NCI-H1105 (cell line): ENCODE measurements at places on chromosomes 13 and 19.

DNA sequence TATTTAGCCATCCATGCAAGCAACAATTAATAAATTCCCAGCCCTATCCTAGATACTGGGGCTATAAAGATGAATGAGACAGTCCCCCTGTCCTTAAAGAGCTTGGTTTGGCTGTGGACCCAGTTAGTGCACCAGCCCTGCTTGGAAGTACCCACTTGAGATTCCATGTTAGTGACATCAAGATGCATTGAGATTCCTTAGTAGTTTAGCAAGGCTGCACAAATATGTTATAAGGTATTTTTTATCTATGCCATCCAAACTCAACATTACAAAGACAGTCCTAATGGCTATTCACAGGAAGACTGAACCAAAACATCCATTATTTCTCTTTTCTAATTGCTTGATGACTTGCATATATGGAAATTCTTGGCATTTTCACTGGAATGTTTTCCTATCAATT, 48.8 kb upstream of the RAP2A start:
- DNase-seq: no peak

DNA sequence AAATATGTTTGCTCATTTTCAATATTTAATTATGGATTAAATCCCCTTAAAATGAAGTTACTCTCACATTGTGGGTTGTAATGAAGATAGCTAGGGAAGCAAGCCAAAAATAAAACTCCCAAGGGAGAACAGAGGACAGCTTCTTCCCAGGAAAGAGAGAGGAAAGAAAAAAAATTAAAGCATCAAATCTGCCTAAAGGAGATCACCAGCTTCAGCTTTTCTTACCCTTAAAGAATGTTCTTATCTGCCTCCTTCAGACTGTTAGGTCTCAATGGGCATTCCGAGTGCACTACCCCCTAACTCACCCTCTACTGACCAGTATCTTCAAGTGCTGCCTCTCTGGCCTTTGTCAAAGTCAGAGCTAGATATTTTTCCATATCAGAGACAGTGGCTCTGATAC, 55.2 kb downstream of the XPO4 start:
- DNase-seq: no peak

- DNase-seq: no peak
Measured at GRCh38 chr19:55189403-55189835, 9.3 kb upstream of the SYT5 start.

DNA sequence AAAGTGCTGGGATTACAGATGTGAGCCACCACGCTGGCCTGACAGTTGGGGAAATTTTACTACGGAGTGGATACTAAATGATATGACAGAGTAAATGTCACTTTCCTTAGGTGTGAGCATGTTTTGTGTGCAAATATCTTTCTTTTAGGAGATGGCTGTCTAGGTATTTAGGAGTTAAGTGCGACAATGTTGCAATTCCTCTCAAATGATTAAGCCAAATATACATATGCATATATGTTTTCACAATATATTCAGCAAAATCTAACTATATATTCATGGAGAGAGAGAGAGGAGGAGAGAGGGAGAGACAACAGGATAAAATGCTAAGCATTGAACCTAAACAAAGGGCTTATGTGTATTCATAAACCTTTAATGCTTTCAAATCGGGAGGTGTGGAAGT, 5.4 kb upstream of the SERTAD3 start:
- no peak for DNase-seq

- DNase-seq: no peak
Measured at GRCh38 chr13:32107973-32108372, 76.4 kb downstream of the FRY start.

DNA sequence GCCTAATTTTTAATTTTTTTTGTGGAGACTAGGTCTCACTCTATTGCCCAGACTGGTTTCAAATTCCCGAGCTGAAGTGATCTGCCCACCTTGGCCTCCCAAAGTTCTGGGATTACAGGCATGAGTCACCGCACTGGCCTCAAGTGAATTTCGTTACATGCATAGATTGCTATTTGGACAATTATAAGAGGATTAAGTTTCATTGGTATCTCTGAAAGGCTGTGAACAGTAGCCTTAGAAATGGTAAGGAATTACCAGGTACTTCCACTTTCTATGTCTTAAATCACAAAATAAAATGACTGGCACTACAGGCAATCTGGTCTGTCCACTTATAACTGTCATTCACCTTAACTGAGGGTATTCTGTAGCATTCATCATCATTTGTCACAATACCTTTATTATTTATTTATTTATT, 2.9 kb upstream of the CCDC9 start:
- no peak for DNase-seq

DNA sequence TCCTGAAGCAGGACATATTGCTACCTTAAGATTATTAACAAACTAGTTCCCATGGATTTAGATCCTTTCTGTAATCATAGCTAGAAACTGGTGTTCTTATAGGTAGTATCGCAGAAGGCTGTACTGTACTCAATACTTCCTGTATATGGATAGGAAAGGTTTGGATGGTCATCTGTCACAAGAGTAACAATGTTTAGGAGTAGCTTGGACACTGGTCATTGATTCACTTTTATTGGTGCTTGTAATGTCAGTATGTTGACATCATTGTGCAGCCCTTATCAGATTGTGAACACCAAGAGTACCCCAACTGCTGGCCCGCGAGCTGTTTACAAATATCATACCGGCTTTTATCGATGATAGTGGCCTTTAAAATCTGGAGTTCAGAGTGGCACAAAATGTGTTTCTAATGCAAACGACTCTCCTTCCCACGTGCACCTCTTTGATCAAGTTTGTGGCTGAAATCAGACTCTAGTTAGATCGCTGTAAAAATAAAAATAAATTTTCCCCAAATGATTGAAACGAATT, 605 bp upstream of the CDK8 start:
- no peak for DNase-seq

GRCh38 chr13:69264362-69265334, 843.0 kb upstream of the ATXN8OS start:
- no peak for DNase-seq

- no peak for DNase-seq
Measured at GRCh38 chr13:66546534-66547379, 683.4 kb downstream of the PCDH9 start.
